ENCODE measurements at places on chromosomes 4 and X.

GRCh38 chr4:140012688-140013486, 141.1 kb downstream of the MAML3 start:
- DNase-seq = peak; percentile 71

DNA sequence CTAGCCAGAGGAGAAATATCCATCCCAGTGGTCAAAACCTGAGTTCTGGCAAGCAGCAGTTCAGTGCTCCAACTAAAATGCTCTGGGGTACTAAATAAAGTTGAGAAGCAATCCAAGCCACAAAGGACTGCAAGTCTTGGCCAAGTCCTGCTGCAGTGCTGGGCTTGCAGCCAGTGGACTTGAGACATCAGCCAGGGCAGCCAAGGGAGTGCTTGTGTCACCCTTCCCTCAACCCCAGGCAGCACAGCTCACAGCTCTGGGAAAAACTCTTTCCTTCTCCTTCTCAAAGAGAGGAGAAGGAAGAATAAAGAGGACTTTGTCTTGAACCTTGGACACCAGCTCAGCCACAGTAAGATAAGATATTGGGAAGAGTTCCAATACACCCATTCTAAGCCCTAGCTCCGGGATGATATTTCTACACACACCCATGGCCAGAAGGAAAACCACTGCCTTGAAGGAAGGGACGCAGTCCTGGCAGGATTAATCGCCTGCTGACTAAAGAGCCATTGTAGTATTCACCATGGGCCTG, 99.8 kb downstream of the PTCHD1 start:
- peak; percentile 32 for DNase-seq

GRCh38 chr4:118931786-118932185, 43.1 kb downstream of the SYNPO2 start:
- DNase-seq = no peak

- DNase-seq = no peak
Measured at GRCh38 chr4:28225689-28226353, 1365.2 kb downstream of the STIM2 start.

DNA sequence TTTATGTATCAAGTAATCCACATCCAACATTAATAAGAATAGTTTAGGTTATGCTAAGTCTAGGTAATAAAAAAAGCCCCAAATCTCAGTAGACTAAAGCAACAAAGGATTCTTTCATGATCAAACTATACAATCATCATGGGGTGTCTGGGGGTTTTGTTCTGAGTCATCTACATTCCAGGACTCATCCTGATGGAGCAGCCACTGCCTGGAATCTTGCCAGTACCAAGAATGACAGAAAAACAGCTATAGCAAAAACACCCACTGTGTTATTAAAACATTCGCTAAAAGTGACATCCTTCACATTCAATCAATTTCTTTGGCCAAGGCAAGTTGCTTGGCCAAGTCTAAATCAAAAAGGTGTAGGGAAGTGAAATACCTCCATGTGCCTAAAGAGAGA, 3.9 kb upstream of the ARHGEF38 start:
- DNase-seq = no peak

- peak; percentile 24 for DNase-seq
Measured at GRCh38 chr4:152709675-152710438, 30.1 kb upstream of the TMEM154 start.

DNA sequence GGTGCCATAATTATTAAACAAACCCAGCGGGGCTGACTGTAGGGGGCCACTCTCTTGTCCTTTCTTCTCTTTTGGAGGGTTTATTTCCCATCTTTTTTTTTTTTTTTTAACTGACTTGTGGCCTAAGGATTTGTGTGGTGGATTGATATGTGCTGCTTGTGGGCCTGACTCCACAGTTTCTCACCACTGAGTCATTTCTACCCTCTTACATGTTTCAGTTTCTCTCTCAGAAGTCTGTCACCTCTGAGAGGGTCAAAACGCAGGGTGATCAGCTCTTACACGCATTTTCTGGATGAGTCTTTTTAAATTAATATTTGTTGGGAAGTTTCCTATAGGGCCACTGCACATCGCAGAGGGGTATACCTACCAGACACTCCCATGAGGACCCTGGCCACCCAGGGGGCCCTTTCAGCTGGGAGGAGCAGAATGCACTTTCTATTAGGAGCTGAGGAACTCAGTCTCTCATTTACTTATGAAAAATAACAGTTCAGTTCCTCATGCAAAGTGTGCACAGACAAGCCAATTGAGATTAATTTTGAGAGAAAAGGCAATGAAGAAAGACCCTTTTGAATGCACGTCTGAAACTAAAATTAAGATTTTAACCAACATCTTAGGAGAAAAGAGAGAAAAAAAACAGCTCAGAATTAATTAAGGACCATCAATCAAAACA, 407.9 kb downstream of the TECRL start:
- DNase-seq = no peak

GRCh38 chrX:119638725-119639471, 32.7 kb upstream of the NKRF start:
- no peak for DNase-seq

- no peak for DNase-seq
Measured at GRCh38 chrX:102658556-102658955, 7.3 kb downstream of the GPRASP1 start.

GRCh38 chrX:21645431-21645830, 12.7 kb downstream of the KLHL34 start:
- DNase-seq = no peak

DNA sequence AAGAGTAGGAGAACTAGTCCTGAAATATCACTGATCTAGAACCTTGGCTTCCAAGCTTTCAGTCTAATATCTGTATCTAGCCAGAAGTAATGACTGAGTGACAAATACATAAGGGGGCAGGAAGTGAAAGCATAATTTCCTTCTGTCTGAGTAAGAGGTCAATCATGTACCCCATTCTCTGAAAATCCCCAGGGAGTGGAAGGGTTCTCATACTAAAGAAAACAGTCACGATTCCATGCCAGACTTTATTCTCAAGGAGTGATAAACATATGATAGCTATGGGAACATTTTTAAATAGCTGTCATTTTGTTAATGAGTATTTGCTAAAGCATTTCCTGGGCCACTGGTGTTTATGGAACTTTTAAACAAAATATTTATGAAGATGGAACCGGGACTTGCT, 308.5 kb downstream of the ARHGAP24 start:
- no peak for DNase-seq

- DNase-seq = no peak
Measured at GRCh38 chrX:10280071-10280470, 123.3 kb downstream of the CLCN4 start.

DNA sequence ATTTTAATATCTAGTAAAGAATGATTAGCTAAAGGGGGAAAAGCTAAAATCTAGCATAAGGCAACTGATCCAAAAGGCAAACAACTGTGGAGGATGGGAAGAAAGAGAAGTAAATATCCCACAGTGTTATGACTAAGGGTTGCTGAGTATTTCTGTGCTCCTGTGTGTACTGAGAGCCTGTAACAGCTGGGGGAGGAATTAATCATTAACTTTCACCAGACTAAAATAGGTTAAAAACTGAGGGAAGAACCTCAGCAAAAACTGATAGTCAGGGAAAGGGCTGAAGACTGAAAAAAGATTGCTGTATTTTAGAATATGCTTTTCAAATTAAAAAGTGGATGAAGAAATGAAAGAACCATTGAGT, 365.9 kb downstream of the CXXC4 start:
- no peak for DNase-seq

GRCh38 chrX:20217906-20218305, 48.8 kb downstream of the RPS6KA3 start:
- no peak for DNase-seq

DNA sequence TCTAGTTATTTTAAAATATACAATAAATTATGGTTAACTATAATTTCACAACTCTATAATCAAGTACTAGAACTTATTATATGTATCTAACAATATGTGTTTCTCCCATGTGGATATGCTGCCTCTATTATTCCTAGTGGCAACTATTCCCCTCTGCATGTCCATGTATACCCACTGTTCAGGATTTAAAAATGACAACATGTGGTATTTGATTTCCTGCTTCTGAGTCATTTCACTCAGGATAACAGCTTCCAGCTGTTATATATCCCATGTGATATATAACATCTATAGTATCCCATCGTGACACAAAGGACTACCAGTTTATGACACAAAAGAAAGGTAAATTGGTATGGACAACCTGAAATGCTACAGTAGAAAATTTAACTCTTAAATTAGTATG, 167.4 kb upstream of the TACR3 start:
- DNase-seq = no peak
